ENCODE measurements at places on chromosomes 12 and 14.

DNA sequence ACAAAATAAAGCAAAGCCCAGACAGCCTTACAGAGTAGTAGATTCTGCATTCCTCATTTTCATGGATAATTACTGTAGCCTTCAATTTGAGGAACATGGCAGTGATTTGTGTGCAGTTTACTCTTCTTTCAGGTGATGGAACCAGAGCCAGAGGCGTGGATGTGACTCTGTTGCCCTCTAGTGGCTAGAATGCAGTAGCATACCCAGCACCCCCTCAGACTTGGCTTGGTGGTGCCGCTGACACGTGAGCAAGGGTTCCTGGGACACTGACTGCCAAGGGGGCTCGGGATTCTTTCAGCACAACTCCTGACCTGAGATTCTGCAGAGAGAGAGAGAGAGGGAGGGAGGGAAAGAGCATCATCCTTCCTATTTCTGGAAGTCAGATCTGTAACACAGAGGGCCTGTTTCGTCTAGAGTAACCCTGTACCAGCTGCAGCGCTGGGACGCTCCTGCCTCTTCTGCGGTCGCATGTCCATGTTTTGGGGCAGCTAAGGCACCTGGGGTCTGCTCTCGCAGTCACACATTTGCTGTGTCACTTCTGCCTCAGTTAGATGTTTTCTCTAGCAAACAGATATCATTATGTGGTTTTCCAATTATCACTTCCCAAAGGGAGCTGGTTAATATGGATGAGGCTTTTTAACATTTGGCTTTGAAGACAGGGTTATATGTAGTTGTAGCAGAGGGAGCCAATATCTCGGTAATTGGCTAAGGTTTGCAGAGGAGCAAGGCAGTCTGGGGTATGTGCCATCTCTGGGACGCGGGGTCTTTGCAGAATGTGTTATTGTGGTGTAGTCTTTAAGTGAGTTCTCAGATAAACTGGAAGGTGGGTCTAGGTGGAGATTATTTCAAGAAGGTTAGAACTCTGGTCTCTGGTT, 428.1 kb downstream of the NRXN3 start:
- peak; percentile 8 for DNase-seq

DNA sequence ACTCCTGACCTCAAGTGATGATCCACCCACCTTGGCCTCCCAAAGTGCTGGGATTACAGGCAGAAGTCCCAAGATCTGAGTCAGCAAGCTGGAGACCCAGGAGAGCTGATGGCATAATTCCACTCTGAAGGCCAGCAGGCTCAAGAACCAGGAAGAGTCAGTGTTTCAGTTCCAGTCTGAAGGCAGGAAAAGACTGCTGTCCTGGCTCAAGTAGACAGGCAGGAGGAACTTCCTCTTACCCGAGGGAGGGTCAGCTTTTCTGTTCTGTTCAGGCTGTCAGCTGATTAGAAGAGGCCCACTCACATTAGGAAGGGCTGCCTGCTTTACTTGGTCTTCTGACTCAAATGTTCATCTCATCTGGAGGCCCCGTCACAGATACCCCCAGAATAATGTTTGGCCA, 206.0 kb upstream of the MYL2 start:
- DNase-seq = no peak

- DNase-seq = no peak
Measured at GRCh38 chr14:34453226-34453625, 8.8 kb downstream of the SPTSSA start.

GRCh38 chr12:109775172-109775881, 57.9 kb downstream of the TRPV4 start:
- DNase-seq = peak; percentile 52

- DNase-seq = no peak
Measured at GRCh38 chr14:101233021-101233366, 328.3 kb upstream of the DIO3 start.

DNA sequence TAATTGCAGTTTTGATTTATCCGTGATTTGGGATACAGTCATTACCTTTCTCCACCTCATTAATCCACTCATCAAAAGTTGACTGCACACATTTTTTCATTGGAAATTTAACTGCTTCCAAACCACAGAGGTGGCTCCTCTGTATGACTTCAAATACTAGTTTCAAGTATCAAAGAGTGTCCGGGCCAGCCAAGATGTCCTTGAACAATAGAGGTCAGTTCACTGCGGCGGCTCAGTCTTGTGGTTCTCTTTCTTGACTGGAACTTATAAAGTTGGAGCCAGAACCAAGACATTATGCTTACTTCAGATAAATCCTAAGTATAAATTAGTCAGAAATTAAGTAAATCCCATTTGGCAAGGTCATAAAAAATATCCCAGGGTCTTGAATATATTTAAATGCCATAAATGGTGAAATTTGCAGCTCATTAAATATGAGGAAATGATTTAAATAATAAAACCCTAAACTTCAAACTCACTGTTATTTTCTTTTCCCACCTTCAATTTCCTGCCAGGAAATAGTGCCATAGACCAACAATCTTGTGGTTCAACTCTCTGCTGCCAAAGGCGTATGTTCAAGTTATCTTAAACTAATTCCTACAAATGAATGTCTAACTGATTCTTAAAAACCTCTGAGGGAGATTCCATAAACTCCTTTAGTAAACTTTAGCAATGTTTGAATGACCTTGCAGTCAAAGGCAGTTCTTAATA, 360.8 kb downstream of the AEBP2 start:
- DNase-seq = no peak

DNA sequence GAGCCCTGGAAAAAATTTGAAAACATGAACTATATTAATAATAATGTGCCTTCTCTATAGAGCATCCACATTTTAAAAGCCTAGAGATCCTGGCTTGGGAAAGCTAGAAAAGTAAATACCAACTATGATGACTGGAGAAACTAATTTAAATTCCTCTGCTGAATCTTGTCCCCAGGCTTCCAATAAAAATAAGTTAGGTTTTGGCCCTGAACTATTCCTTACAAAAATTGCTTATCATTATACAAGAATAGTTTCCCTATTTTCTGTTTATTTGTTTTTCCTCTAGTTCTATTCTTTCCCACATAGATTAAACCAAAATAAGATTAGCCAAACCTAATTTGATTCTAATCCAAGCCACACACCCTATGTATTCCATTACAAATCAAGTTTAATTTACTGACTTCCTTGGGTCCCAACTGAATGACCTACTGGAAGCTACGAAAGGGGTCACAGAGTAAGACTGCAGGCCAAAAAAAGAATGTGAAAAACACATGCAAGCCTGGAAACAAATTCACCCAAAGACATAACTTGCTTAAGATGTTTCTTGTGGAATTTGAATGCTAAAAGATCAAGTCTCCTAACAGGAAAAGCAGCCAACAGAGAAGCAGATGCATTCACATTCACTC, 133.0 kb downstream of the PAWR start:
- DNase-seq = no peak

- DNase-seq = no peak
Measured at GRCh38 chr14:79702197-79702596, 509.1 kb downstream of the DIO2 start.

DNA sequence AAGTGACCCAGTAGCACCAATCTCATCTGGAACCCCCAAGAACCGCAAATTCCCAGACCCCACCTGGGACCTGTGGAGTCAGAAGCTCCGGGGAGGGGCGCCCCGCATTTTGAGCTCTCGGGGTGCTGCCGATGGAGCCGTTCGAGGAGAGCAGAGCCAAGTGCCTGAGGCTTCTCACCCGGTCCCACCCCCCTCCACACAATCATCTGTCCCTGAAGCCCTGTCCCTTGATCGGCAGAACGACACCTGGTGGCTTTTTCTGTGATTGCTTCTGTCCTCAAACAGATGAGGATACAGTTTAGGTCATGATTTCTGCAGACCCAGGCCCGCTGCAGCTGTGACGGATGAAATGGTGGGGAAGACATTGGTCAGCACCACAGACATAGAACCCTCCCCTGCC, 74.7 kb downstream of the NOC4L start:
- peak; percentile 21 for DNase-seq

DNA sequence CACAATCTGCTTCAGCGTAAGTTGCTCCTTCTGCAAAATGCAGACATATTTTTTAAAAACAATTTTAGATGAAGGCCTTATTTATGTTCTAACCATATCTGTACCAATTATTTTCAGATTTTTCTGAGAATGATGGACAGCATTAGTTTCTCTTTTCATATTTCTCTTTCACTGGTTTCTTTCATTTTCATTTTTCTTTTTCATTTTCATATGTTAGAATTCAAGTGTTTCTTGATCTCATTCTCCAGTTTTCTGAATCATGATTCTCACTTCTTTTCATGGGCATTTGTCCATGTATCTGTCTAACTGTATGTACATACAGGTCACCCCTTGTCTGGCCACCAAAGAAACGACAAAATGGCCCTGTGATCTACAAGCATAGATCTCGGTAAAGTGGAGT, 346.6 kb downstream of the NAV3 start:
- DNase-seq = no peak

- DNase-seq = no peak
Measured at GRCh38 chr12:40055228-40055579, 50.7 kb downstream of the SLC2A13 start.

DNA sequence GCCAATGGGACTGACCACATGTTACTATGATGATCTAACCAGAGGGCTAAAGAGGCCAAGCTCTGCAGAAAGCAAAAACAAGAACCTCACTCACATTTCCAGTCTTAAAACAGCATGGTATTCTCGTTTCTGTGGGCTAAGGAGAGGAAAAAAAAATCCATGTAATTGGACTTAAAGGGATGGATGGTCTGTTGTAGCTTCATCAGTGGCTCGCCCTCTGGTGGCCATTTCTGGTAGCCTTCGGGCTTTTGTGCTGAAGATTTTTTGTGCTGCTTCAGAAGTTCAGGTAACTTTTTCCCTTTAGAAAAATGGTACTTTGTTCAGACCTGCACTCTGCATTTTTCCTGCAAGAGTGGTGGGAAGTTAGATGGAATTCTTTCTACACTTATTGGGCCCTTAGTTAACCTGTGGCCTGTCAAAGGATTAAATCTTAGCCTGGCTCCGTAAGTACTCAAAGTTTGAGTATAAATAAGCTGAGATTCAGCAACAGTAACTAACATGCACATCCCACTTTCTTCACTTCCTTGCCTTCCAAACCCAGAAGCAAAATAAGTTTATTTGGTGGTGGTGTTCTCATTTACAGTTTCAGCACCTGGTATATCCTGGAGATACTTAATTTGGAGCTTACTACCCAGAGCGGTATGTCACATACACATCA, 22.3 kb downstream of the DCAF4 start:
- peak; percentile 39 for DNase-seq

DNA sequence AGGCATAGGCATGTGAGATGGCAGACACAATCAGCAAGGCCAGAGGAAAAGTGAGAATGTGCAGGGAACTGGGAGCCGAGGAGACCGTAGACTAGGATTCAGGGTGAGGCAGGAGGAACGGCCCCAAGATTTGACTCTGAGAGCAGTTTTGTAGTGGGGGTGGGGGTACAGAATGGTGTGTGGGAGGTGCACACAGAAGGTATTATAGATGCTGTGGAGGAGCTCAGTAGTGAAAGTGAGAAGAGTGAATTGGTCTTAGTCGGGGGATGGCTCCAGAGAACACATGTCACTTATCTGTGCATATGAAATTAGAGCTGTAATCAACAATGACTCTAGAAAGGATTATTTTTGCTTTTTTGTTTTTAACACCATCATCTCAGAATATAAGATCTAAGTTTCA, 11.9 kb downstream of the ZNF664 start:
- DNase-seq = no peak

- DNase-seq = no peak
Measured at GRCh38 chr12:122089077-122089476, 10.5 kb downstream of the MLXIP start.
